ENCODE measurements at places on chromosomes 4 and X.

DNA sequence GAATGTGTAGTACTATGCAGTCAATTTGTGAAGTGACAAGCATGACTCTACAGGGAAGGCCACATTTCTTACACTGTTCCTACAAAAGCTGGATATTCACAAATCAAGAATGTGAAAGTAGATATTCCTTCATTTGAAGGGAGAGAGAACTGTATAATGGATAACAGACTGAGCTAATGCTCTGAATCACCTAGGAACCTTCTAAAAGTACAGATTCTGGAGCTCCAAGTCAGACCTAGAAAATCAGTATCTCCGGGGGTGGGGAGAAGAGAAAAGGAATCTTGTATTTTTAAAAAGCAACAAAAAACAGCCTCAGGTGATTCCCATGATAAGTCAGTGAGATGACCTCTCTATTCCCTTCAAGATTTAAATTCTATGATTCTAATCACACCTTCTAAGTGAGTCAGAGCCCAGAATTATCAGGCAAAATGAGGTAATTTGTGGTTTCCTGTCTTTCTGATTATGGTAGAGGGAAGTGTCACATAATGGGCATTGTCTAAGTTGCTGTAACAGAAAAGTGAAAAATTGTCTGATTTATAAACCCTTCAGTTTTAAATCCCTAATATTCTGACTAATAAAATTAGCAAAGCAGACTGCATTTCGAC is 80.9 kb downstream of the IL21 start:
- no peak for DNase-seq

DNA sequence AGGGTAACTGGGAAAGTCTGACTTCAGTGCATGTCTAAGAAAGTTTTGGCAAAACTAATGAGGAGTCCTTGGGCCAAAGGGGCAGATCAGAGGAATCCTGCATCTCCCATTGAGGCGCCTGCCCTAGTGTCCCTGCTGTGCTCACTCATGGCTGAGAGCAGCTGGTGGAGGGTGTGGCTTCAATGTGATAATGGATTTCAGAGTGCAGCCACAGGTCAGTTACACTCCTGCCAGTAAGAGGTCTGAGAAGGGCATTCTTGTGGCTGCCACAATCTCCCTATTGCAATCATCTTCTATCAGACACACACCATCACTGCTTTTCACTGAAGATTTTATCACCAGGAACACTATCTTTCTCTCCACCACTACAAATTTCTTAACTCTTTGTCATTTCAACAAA is 457.1 kb downstream of the MID1IP1 start:
- DNase-seq = no peak

DNA sequence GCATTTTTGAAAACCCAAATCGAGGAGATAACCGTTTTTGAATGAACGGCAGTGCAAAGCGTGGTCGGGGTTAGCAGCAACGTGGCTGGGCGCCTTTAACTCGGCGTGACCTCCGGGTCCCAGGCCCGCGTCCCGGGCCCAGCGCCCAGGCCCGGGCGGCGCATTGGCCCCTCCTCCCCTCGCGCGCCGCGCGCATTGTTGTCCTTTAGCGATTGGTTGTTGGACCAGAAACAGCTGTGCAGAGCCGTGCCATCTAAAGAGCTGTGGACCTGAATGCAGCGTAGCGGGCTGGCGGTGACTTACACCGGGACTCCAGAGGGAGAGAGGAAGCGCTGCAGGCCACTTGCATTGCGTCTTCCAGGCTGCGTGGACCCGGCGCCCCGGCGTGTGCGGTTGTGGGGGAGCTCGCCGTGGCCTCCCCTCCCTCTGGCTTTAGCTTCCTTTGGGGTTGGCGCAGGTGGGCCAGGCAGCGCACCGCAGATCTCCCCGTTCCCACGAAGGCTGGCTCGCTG is at the start of gene STOX2:
Gene STOX2 (plus strand): TSS at position 227 of the 512 bp plus-strand sequence. CDS start 1,484 bp downstream, outside the sequence.
- no peak for DNase-seq

DNA sequence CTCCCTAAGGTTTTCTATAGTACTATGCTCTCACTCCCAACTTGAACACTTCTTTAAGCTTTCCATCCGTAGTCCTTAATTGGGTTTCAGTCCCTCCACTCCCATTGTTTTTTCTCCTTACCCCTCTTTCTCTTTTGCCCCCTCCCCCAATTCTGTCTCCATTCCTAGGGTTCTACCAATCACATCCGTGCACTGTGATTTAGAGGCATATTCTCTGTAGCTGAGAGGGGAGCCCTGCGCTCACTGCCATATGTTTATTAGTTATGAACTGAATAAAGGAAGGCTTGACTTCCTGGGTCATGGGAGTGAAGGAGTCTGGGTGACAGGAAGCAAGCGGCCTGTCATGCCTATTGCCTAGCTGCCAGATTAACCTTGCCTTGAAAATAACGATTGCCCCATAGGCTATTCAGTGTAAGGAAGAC is 471 bp downstream of the MCTS1 start:
- DNase-seq = no peak

DNA sequence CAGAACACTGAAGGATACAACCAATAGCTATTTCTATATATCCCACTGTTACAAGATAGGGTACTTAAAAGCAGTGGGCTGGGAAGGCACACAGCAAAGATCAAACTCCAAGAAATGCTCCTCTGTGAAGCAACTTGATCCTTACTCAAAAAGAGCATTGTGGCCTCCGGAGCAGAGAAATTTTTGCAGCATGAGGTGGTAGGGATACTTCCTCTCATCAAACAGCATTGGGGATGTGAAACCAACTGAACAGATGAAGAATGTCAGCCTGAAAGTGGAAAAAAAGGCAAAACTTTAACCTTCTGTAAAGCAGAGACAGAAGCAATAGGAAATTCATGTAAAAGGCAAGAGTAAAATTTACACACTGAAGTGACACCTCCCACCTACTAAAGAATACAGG is 92.2 kb downstream of the HUWE1 start:
- peak; percentile 1 for DNase-seq

- no peak for DNase-seq
Measured at GRCh38 chr4:2698504-2698903, 57.6 kb downstream of the TNIP2 start.
